ENCODE measurements at places on chromosomes 6 and 20. TPM values are rescaled to one million over a fixed set of nuclear protein-coding genes. Genes with fewer than 3 reads are reported as not detected.

The B3GAT2 gene
- total RNA-seq = 0.05 TPM

The ZNF334 gene
- not detected for total RNA-seq

The CEP162 gene
- 12.2 TPM for total RNA-seq

The C20orf144 gene
- total RNA-seq = 0.24 TPM

The LSM2 gene
- total RNA-seq = 38.8 TPM

The WFDC5 gene
- total RNA-seq = not detected

The MUCL3 gene
- not detected for total RNA-seq

The BPIFB1 gene
- total RNA-seq = not detected

The C20orf204 gene
- total RNA-seq = 0.47 TPM

The AIF1 gene
- total RNA-seq = not detected

The TMEM217 gene
- total RNA-seq = 0.35 TPM

The ANKRD6 gene
- total RNA-seq = 4.0 TPM

The TFAP2D gene
- total RNA-seq = not detected

The TAAR8 gene
- total RNA-seq = not detected

The RING1 gene
- 21.6 TPM for total RNA-seq

The CYP24A1 gene
- 0.35 TPM for total RNA-seq

The TMEM74B gene
- total RNA-seq = not detected

The SLC22A16 gene
- total RNA-seq = not detected

The MUC22 gene
- total RNA-seq = not detected

The DCDC2 gene
- 0.08 TPM for total RNA-seq

The LRP11 gene
- 62.7 TPM for total RNA-seq

The MYLK2 gene
- 0.13 TPM for total RNA-seq

The PPARD gene
- total RNA-seq = 20.0 TPM

The IFNGR1 gene
- 45.4 TPM for total RNA-seq

The RWDD2A gene
- 4.8 TPM for total RNA-seq

The C20orf141 gene
- total RNA-seq = not detected

The NQO2 gene
- total RNA-seq = 26.3 TPM

The GNAS-AS1 gene
- total RNA-seq = not detected

The GPLD1 gene
- 0.26 TPM for total RNA-seq

The WFDC2 gene
- not detected for total RNA-seq

The IL17F gene
- total RNA-seq = not detected

The RAET1L gene
- not detected for total RNA-seq

The SERPINB1 gene
- total RNA-seq = 33.5 TPM

The RIPPLY2 gene
- total RNA-seq = not detected

The NRSN1 gene
- not detected for total RNA-seq

The TPX2 gene
- total RNA-seq = 10.5 TPM

The NNAT gene
- 0.19 TPM for total RNA-seq

The DEFB132 gene
- total RNA-seq = not detected

The SLC17A9 gene
- total RNA-seq = not detected

The FKBP5 gene
- 13.4 TPM for total RNA-seq

The CST4 gene
- not detected for total RNA-seq

The LY6G6F gene
- total RNA-seq = not detected

The PTGIS gene
- total RNA-seq = 1.2 TPM

The COL21A1 gene
- total RNA-seq = 3.3 TPM

The PDE7B gene
- total RNA-seq = 0.52 TPM

The SLC26A8 gene
- total RNA-seq = not detected

The SNAP91 gene
- total RNA-seq = not detected

The MAPK14 gene
- total RNA-seq = 55.7 TPM

The STXBP5 gene
- 35.2 TPM for total RNA-seq

The TRIM10 gene
- not detected for total RNA-seq

The THBD gene
- total RNA-seq = 14.2 TPM

The TNFRSF6B gene
- total RNA-seq = 5.2 TPM

The BCLAF1 gene
- total RNA-seq = 95.0 TPM

The MEP1A gene
- total RNA-seq = not detected

The RIMS4 gene
- not detected for total RNA-seq

The JAG1 gene
- total RNA-seq = 14.0 TPM

The FGD2 gene
- total RNA-seq = not detected

The SOX18 gene
- not detected for total RNA-seq

The GGTLC1 gene
- total RNA-seq = not detected

Measured in myocyte (in vitro differentiated cells).